AML-193 (cell line): ENCODE measurements at places on chromosomes 3 and 15.
A peak's percentile ranks its signal among the peaks of the same experiment; 100 is the strongest.

- DNase-seq = no peak
Measured at GRCh38 chr15:46710401-46710960, 1006.8 kb upstream of the SEMA6D start.

DNA sequence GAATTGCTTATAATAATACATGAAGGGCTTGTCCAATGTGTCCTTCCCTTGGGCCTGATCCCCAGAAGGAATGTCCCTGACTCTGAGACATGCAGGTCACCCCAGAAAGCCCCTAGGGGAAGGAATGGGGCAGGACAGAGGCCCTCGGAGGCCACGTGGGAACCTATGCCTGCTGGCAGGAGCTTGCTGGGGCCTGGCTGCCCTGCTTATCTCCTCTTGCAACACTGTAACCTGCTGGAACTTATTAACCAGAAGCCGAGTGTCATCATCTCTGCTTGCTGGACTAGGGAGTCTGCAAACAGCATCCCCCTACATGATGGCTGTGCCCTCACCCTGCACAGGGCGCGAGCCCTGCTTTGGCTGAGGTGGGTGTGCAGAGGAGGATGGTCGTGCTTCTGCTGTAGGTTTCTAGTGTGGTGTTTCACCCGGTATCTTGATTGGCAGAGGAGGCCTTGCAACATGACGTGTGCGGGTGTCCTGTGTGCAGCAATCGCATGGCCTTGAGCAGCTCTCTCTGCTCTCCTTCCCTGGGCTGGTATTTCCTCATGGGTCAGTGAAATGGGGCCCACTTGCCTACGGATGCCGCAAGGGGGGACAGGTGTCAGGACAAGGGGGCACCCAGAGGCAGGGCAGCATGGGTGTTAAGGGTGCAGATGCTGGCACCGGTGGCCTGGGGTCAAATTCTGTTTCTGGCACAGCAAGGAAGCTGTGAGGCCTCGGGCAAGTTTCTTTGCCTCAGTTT is 5.0 kb downstream of the CHST13 start:
- DNase-seq = peak; percentile 87

- DNase-seq = peak; percentile 80
Measured at GRCh38 chr3:196220587-196220986, 4.3 kb downstream of the SLC51A start.

GRCh38 chr3:14832975-14833722 is 14.4 kb downstream of the FGD5 start:
- DNase-seq = no peak

- no peak for DNase-seq
Measured at GRCh38 chr3:100810671-100811070, 101.4 kb downstream of the TFG start.
